ENCODE measurements at places on chromosomes 5 and 9. TPM values are rescaled to one million over a fixed set of nuclear protein-coding genes. Genes with fewer than 3 reads are reported as not detected.

MARCHF3 gene
- total RNA-seq = 14.5 TPM

DNAJC25 gene
- 5.3 TPM for total RNA-seq

PIP5K1B gene
- 18.4 TPM for total RNA-seq

TRIM52 gene
- total RNA-seq = 4.4 TPM

PCDHAC1 gene
- total RNA-seq = 0.26 TPM

ANKRD34B gene
- total RNA-seq = not detected

SETX gene
- total RNA-seq = 33.9 TPM

MTRR gene
- total RNA-seq = 31.3 TPM

TLX3 gene
- not detected for total RNA-seq

Data from right atrium auricular region (tissue), 2 donors.